IPS DF 6.9 (cell line): ENCODE measurements at places on chromosomes 4 and X.

- no peak overlapping the region for H3K4me3 ChIP-seq
- no peak for DNase-seq
- no peaks in the 10 kb centered on the region for H3K4me1 ChIP-seq
- H3K27ac ChIP-seq = no peak overlapping the region
These were observed 23.8 kb upstream of the ARHGAP10 start for GRCh38 chr4:147707892-147708672.

DNA sequence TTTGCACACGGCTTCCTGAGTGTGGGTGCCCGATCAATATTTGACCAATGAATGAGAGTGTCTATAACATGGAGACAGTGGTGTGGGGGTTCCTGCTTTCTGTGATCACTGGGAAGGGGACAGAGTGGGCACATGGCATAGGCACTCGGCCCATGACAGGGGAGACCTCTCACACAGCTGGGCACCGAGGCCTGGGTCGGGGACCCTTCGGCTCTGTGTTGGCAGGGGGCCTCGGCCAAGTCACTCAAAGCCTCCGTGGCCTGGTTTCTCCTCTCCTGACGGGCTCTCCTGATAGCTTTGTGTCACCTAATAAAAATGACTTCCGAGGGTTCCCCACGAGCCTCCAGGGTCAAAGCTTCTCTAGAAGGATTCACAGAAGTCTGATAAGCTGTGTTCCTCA lies 43.9 kb upstream of the PSAPL1 start:
- no peaks in the 10 kb centered on the region for H3K36me3 ChIP-seq
- no peaks in the 10 kb centered on the region for H3K27me3 ChIP-seq
- DNase-seq = no peak
- H3K27ac ChIP-seq = no peak overlapping the region
- H3K4me3 ChIP-seq = no peak overlapping the region

DNA sequence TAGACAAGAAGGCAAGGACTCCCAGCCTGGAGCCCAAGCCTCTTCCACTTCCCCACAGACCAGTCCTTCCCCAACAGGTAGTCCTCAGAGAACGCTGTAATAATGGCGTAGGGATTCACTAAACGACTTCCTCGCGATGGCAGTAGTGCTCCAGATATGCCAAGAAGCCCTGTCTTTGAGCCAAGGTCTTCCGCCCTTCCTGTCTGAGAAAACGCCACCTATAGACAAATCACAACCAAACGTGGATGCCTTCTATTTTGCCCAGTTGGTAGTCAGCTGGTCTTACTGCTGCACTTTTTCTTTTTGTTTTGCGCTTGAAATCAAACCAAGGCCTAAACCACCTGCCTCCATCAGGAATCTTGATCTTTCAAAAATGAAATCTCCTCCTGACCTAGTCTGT lies 203.3 kb downstream of the OR13H1 start:
- peaks cover 5% of the 10 kb centered on the region; the same call in 1 of the 2 replicates for H3K36me3 ChIP-seq
- H3K4me1 ChIP-seq = no peaks in the 10 kb centered on the region
- no peak for DNase-seq
- H3K27me3 ChIP-seq = no peaks in the 10 kb centered on the region

GRCh38 chrX:95435198-95435597 lies 1249.4 kb upstream of the DIAPH2 start:
- no peaks in the 10 kb centered on the region for H3K36me3 ChIP-seq
- no peak overlapping the region for H3K27ac ChIP-seq
- no peaks in the 10 kb centered on the region for H3K27me3 ChIP-seq

DNA sequence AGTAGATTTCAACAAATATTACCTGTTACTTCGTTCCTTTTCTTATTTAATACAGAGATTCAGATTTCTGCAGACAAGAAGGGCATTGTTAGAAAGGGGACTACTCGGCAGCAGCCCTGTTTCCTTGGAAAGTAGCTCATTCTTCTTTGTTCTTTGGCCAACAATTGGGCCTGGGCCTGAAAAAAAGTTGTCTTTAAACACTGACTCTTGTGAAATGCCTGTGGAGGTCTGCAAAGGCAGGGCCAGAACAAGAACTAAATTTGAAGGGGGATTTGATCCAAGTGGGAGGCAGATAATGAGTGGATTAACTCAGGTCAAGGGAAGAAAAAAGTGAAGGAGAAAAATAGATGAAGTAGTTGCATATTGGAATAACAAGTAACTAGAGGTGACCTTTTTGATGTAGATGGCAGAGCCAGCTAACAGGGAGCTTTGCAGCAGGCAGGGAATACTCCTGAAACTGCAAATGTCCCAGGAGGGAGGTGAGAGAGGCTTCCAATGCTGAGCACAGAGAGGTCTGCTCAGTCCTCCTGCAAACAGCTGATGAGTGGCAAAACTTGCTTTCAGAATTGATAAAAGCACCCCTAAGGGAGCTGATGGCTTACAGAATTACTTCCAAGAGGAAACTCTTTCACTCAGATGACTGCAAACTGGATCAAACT lies 393.2 kb upstream of the HS3ST1 start:
- no peak overlapping the region for H3K27ac ChIP-seq
- no peaks in the 10 kb centered on the region for H3K36me3 ChIP-seq
- no peaks in the 10 kb centered on the region for H3K27me3 ChIP-seq
- no peaks in the 10 kb centered on the region for H3K4me1 ChIP-seq
- DNase-seq = no peak

- H3K4me3 ChIP-seq = peak overlapping the region; percentile 76
- H3K36me3 ChIP-seq = no peaks in the 10 kb centered on the region
- DNase-seq = no peak
- peaks cover 5% of the 10 kb centered on the region for H3K27me3 ChIP-seq
These were observed 664 bp downstream of the PRSS12 start for GRCh38 chr4:118351851-118352827.
